ENCODE measurements at places on chromosomes 1 and 21.

DNA sequence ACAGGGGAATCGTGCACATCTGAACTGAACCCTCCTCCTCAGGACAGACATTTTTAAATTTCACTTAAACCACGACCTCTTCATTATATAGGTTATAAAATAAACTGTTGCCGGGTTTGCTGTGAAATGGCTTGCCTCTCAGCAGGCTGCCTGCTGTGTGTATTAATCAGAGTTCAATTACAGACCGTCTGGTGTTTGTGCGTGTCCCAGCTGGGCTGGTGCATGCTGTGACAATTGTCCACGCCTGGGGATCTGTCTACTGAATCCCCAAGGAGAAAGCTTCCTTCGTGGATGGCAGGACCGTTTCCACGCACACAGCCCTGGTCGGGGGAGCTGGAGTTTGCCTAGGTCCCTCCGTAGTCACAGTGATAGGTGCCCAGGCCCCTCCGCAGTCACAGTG is 13.4 kb upstream of the AGPAT3 start:
- no peak for DNase-seq

- peak; percentile 76 for DNase-seq
Measured at GRCh38 chr1:121558514-121558913, 373.7 kb downstream of the SRGAP2C start.

GRCh38 chr21:44398499-44398898 is 45.1 kb downstream of the TRPM2 start:
- DNase-seq = no peak

DNA sequence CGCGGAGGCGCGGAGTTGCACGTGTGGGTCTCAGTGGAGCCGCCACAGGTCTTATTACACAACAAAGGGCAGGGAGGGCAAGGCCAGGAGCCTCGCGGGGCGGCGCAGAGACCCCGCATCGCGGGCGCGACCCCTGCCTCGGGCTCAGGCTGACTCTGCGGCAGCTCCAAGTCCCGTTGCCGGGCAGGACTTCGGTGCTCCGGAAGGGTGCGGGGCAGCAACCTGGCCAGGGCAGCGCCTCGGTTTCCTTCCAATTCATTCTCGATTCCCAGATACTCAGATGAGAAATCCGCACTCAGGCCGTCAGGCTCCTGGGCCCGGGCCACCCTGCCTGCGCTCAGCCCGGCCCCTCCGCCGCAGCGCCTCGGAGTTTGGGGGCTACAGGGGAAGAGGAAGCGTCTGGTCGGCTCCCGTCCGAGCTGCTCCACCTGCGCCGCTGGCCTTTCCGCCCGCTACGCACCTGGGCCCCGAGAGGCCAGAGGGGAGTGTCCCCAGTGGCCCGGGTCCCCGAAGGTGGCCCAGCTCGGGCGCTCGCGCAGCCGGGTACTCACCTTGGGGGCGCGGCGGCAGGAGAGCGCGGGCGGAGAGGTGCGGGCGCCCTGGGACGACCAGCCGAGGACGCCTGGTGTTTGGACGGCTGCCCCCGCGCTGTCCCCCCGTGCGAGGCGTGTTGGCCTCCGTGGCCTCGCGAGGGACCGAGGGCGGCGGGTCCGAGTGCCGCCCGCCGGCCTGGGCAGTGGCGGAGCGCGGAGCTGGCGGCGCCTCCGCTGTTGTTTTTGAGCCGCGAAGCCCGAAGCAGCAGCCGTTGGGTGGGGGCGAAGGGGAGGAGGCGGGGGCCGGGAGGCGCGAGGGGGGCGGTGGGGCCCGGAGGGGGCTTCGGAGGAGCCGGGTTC is 1.1 kb upstream of the PRDM16 start:
- DNase-seq = no peak

GRCh38 chr1:60891281-60891680 is 191.1 kb upstream of the NFIA start:
- no peak for DNase-seq

- no peak for DNase-seq
Measured at GRCh38 chr1:78683079-78683478, 33.4 kb downstream of the IFI44 start.

- no peak for DNase-seq
Measured at GRCh38 chr1:195909061-195909460, 699.2 kb downstream of the KCNT2 start.

DNA sequence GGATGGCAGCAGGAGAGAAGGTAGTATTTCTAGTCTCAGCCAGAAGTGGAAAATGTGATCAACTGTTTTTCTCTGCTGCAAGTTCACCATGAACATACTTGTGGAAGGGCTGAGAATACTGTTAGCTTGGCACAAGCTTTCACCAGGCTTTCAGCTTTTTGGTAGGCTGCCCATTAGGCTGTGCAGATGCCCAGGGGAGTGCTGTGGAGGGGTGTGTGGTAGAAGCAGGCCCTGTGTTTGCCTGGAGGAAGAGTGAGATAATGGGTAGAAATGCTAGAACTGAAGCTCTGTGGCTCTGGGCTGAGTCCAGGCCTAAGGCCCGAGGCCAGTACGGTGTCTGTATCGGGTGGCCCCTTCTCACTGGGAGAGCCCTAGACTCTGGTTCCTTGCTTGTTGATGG is 9.8 kb downstream of the DNAJC6 start:
- DNase-seq = no peak

DNA sequence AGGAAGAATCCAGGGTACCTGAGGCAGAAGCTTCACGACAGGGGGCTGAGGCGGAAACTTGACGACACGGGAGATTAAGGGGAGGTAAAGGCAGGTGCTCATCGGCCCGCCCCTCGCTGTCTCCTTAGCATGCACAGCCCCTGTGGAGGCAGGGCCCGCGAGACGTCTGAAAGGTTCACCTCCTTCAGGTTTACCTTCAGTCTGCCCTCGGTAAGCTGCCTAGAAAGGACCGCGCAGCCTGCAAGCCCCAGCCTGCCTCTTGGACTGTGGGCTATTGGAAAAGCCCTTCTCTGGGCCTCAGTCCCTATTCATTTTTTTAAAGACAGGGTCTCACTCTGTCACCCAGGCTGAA is 28.5 kb downstream of the KNCN start:
- DNase-seq = no peak

DNA sequence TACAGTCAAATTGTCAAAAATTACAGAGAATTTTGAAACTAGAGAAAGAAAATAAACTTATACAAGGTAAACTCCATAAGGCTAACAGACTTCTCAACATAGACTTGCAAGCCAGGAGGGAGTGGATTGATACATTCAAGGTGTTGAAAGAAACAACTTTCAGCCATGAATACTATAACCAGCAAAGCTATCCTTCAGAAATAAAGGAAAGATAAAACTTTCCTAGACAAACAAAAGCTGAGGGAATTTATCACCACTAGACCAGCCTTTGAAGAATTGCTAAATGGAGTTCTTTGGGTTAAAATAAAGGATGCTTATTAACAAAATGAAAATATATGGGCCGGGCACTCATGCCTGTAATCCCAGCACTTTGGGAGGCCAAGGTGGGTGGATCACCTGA is 52.7 kb downstream of the C1orf185 start:
- no peak for DNase-seq

DNA sequence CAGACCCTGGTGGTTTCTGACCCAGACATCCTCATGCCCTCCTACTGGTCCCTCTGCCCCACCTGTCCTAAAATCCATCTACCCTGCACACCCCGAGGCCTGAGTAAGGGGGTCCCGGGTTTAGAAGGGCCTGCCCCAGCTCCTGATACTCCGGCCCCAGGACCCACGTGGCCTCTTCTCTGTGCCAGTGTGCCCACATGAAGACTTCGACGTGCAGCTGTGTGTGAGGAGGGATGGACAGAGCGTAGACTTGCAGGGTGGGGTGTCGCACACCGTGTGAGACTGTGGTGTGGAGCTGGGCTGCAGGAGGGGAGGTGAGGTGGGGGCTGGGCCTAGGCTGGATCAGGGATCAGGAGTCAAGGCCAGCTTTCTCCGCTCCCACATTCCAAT is 461.1 kb downstream of the PTPRU start:
- DNase-seq = no peak

DNA sequence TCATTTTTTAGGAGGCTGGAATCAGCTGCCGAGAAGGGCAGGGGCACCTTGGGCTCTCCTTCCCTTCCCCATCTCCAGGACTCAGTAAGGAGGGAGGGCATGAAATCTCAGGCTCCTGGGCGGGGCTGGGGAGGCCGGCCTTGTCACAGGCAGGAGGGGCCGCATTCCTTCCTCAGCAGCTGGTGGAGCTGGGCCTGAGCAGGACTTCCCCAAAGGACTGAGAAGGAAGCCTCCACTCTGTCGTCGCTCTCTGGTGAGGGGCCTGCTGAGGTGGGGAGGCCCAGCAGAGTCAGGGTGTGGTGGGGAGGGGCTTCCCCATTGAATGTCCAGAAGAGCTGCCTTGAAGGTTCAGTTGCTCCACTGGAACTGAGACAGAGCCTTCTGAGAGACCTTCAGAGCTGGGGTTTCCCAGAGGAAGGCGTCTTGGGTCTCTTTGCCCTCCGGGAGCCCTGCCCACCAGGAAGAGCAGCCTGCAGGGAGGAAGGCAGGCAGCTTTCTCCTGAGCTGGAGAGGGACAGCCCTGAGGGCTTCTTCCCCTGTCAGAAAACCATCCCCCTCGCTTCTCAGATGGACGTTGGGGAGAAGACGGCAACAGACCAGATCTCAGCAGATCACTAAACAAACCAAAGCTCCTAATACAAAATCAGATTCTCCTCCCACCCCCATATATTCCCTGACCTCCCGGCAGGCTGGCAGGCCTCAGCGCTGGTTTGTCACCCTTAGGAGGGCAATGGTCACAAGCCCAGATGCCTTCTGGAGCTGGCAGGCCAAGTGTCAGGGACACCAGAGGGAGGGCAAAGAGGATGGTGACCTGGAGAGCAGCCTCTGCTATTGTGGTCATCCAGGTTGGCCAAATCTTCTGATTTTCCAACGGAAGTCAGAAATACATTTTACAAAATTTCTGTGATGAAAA is 10.7 kb downstream of the KCNA10 start:
- peak; percentile 17 for DNase-seq

All from HT1080 (cell line).